ENCODE measurements at places on chromosomes 5 and 9. TPM values are rescaled to one million over a fixed set of nuclear protein-coding genes. Genes with fewer than 3 reads are reported as not detected.
A peak's percentile ranks its signal among the peaks of the same experiment; 100 is the strongest.

DNA sequence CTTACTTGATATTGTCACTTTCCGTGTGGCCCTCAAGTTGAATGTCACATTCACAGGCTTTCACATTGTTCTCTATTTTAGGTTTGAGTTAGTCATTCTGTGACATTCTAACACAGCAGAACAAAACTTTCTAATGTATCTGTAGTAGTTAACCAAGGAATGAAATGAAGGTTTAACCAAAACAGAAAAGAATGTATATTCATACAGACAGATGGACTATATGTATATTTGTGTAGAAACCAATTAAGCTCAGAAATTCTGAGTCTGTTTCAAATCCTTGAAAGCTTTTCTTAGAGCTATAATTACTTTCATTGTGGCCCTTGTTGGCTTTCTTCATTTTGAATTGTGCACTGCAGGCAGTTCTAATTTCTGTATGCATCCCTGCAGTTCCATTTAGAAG lies 654.7 kb downstream of the LRRC70 start:
- H3K4me3 ChIP-seq = no peak overlapping the region
- H3K27me3 ChIP-seq = no peaks in the 10 kb centered on the region
- no peaks in the 10 kb centered on the region for H3K4me1 ChIP-seq
- no peaks in the 10 kb centered on the region for H3K36me3 ChIP-seq
- no peak for DNase-seq
- no peak overlapping the region for H3K27ac ChIP-seq

- no peak for DNase-seq
- no peaks in the 10 kb centered on the region for H3K36me3 ChIP-seq
- no peak overlapping the region for H3K4me3 ChIP-seq
- H3K27ac ChIP-seq = no peak overlapping the region
- H3K4me1 ChIP-seq = no peaks in the 10 kb centered on the region
- H3K27me3 ChIP-seq = no peaks in the 10 kb centered on the region
These were observed 42.7 kb downstream of the CYLC2 start for GRCh38 chr9:103037508-103038477.

- H3K4me1 ChIP-seq = no peaks in the 10 kb centered on the region
- H3K4me3 ChIP-seq = no peak overlapping the region
These were observed 491.8 kb upstream of the COX7C start for GRCh38 chr5:86125731-86126601.

GRCh38 chr9:37575511-37575914 lies 667 bp downstream of the FBXO10 start:
- peaks cover 11% of the 10 kb centered on the region for H3K4me1 ChIP-seq
- H3K27ac ChIP-seq = no peak overlapping the region
- DNase-seq = no peak
- no peaks in the 10 kb centered on the region for H3K36me3 ChIP-seq
- peak overlapping the region; percentile 51 for H3K4me3 ChIP-seq

Gene NSG2
- not detected for total RNA-seq

Gene LEAP2
- total RNA-seq = 1.3 TPM

Gene TAF1L
- not detected for total RNA-seq
